ENCODE measurements at places on chromosomes 4 and X.
A peak's percentile ranks its signal among the peaks of the same experiment; 100 is the strongest.

GRCh38 chr4:10082459-10083272, 33.9 kb downstream of the WDR1 start:
- peak; percentile 21 for DNase-seq

GRCh38 chrX:39874202-39874816, 223.4 kb downstream of the BCOR start:
- no peak for DNase-seq

GRCh38 chr4:61336488-61336887, 136.4 kb downstream of the ADGRL3 start:
- DNase-seq: no peak

DNA sequence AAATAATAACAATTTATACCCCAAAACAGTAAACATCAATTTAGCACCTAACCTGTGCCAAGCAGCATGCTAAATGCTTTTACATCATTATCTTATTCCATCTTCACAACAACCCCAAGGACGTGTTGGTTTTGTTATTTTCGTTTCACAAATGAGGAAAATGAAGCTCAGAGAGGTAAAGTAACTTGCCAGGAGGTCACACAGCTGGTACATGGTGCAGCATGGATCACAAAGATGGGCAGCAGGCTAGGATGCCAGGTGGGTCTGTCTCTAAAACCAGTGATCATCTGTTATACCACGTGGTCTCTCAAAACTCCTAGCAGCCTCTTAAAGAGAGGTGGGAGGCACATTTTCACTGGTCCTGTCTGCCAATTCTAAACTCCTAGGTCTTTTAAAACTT, 323.6 kb upstream of the F9 start:
- DNase-seq: no peak

DNA sequence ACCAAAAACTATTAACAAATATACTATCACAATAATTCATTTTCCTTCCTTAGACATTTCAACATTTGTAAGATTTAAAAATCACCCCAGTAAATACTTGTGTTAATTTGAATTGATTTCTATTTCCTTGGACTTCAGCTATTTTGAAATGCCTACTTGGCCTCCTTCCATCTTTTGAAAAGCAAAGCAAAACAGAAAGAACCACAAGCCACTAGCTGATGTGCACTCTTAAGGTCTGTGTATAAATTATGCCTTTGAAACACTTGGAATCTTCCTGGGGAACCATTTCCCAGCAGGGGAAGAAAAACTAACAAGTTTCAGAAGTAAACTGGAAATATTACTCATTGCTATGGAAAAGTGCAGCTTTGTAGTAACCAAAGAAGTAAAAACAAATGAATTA, 139.8 kb downstream of the CLCN4 start:
- no peak for DNase-seq

All from right forelimb (tissue), 1 donor.